ENCODE measurements at places on chromosomes 4 and X. TPM values are rescaled to one million over a fixed set of nuclear protein-coding genes. Genes with fewer than 3 reads are reported as not detected.

DCAF8L2 gene
- total RNA-seq: not detected

CFAP299 gene
- total RNA-seq: 0.52 TPM

ZNF595 gene
- 16.2 TPM for total RNA-seq

PAGE5 gene
- not detected for total RNA-seq

ASB12 gene
- 8.4 TPM for total RNA-seq

C4orf36 gene
- total RNA-seq: not detected

CT45A1 gene
- not detected for total RNA-seq

HTN1 gene
- not detected for total RNA-seq

DCAF4L1 gene
- under 0.01 TPM for total RNA-seq

TMPRSS11D gene
- total RNA-seq: not detected

BMPR1B gene
- total RNA-seq: 22.4 TPM

MMRN1 gene
- total RNA-seq: 9.4 TPM

SHROOM2 gene
- total RNA-seq: 2.1 TPM

TRIM60 gene
- total RNA-seq: not detected

TBC1D19 gene
- 41.8 TPM for total RNA-seq

EVC2 gene
- total RNA-seq: 5.2 TPM

CWH43 gene
- total RNA-seq: not detected

NCAPG gene
- 8.4 TPM for total RNA-seq

TENT5D gene
- not detected for total RNA-seq

RWDD4 gene
- total RNA-seq: 13.6 TPM

HTN3 gene
- total RNA-seq: not detected

NALF2 gene
- total RNA-seq: not detected

CXCL11 gene
- total RNA-seq: 0.52 TPM

NONO gene
- 297 TPM for total RNA-seq

PPP4R3C gene
- total RNA-seq: not detected

SPANXB1 gene
- total RNA-seq: not detected

ZNF718 gene
- total RNA-seq: 5.2 TPM

MEPE gene
- not detected for total RNA-seq

IL21 gene
- not detected for total RNA-seq

STK32B gene
- 5.7 TPM for total RNA-seq

GPRIN3 gene
- total RNA-seq: 3.7 TPM

CAMK2D gene
- total RNA-seq: 147 TPM

HCFC1 gene
- 9.4 TPM for total RNA-seq

All from skeletal muscle tissue (tissue), 5 donors.